ENCODE measurements at places on chromosomes 5 and 9.

DNA sequence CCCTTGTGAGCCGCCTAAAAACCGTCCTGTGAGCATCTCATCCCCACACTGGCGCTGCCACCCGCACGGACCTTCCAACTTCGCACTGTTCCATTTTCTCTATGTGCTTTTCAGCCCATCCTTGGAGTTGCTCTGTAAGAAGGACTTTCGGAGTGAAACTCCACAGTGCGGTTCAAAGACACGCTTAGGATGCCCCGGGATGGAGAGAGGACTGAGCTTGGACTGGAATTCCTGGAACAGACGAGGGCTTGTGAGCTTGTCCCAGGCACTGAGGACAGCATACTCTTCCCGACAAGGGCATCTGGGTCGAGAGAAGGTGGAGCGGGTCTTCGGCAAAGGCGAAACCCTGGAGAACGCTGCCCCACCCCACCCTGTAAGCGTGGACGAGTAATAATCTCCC is 187.8 kb downstream of the MEF2C start:
- H3K4me1 ChIP-seq, result no peaks in the 10 kb centered on the region
- DNase-seq, result peak; percentile 51
- H3K27ac ChIP-seq, result no peak overlapping the region
- H3K27me3 ChIP-seq, result no peaks in the 10 kb centered on the region
- no peaks in the 10 kb centered on the region for H3K36me3 ChIP-seq

- no peaks in the 10 kb centered on the region for H3K27me3 ChIP-seq
- no peaks in the 10 kb centered on the region for H3K4me1 ChIP-seq
- no peak overlapping the region for H3K27ac ChIP-seq
Observed at GRCh38 chr5:93433422-93433821, 147.6 kb downstream of the NR2F1-AS1 start.

GRCh38 chr5:66684663-66685062 is 88.5 kb downstream of the MAST4 start:
- no peaks in the 10 kb centered on the region for H3K4me1 ChIP-seq
- no peaks in the 10 kb centered on the region for H3K36me3 ChIP-seq
- H3K27me3 ChIP-seq, result no peaks in the 10 kb centered on the region
- H3K27ac ChIP-seq, result no peak overlapping the region
- H3K4me3 ChIP-seq, result no peak overlapping the region

DNA sequence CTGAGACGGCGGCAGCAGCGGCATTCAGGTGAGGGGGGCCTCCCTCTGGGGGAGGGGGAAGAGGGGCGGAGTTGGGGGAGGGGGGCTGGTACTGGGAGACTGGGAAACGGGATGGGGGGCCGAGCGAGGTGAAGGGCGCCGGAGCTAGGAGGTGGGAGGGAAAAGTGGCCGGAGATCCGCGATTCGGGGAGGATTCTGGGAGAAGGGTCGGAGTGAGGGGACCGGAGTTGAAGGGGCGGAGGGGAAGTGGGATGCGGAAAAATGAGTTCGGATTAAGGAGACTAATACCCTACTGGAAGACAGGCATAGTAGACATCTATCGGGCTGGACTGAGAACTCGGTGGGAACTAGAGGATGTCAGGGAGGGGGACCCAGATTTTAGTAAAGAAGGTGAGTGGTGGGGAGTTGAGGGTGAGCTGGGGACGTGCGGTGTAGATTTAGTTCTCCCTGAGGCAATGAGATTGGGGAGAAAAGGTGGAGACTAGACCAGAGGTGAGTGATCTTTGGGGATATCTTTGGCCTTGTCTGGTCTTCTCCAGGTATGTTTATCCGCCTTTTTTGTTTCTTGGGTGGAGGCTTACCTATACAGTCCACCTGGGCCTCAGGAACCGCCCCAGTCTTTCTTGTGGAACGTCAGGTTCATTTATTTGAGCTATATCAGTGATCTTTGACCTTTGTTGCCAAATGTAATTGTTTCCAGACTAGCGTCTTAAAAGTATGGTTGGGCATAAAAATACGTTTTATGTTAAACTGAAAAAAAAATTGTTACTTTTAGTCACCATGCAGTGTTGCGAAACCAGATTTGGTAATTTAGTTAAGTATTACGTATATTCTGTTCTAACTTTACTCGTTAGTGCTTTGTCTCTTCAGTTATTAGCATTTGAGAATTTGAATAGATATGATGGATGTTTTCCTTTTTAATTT is 632 bp downstream of the UBAP1 start:
- no peaks in the 10 kb centered on the region for H3K4me1 ChIP-seq
- H3K27ac ChIP-seq, result peak overlapping the region; percentile 70
- H3K4me3 ChIP-seq, result peak overlapping the region; percentile 79
- DNase-seq, result no peak
- H3K36me3 ChIP-seq, result no peaks in the 10 kb centered on the region

- DNase-seq, result no peak
- H3K4me1 ChIP-seq, result no peaks in the 10 kb centered on the region
- no peaks in the 10 kb centered on the region for H3K27me3 ChIP-seq
- no peak overlapping the region for H3K4me3 ChIP-seq
- peak overlapping the region; percentile 34 for H3K27ac ChIP-seq
Observed at GRCh38 chr5:61030163-61030482, 85.1 kb downstream of the NDUFAF2 start.

DNA sequence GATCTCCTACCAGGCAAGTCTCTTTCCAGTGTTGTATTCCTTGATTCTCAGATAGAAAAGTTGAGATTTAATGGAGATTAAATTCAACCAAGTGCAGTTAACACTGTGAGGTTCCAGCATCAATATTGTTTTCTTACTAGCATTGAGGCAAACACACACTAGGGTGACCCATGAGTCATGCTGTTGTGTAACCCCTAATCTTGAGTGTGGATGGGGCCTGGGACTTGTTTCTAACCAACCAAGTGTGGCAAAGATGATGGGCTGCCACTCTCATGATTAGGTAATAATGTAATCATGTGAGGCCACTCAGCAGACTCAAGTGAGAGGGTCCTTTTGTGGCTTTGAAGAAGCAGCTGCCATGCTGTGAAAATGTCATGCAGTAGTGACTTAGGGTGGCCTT is 394.2 kb downstream of the IRX2 start:
- H3K27me3 ChIP-seq, result no peaks in the 10 kb centered on the region
- DNase-seq, result no peak
- no peak overlapping the region for H3K27ac ChIP-seq
- no peak overlapping the region for H3K4me3 ChIP-seq
- H3K4me1 ChIP-seq, result no peaks in the 10 kb centered on the region

- DNase-seq, result peak; percentile 19
- H3K27ac ChIP-seq, result no peak overlapping the region
- no peaks in the 10 kb centered on the region for H3K36me3 ChIP-seq
- no peaks in the 10 kb centered on the region for H3K27me3 ChIP-seq
- H3K4me1 ChIP-seq, result no peaks in the 10 kb centered on the region
- no peak overlapping the region for H3K4me3 ChIP-seq
Observed at GRCh38 chr9:125995706-125996105, 248.5 kb downstream of the PBX3 start.

DNA sequence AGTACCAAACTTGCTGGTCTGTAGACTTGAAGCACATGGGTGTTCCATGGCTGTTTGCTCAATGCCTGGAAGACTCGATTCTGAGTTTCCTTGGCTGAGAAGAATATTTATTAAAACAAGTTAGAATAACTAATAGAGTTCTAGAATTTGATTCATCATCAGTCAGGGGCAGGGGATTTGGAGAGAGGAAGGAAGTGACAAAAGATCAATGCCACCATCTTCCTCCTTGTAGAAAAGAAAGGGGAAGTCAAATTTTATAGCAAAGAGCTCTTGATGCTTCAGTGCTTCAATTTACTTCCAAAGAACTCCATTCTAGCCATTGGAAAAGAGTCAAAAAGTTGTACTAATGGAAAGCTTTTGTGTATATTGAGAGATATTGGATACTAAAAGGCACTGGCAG is 236.3 kb downstream of the MCTP1 start:
- H3K36me3 ChIP-seq, result no peaks in the 10 kb centered on the region
- H3K27me3 ChIP-seq, result no peaks in the 10 kb centered on the region
- no peaks in the 10 kb centered on the region for H3K4me1 ChIP-seq
- no peak overlapping the region for H3K27ac ChIP-seq
- DNase-seq, result no peak

DNA sequence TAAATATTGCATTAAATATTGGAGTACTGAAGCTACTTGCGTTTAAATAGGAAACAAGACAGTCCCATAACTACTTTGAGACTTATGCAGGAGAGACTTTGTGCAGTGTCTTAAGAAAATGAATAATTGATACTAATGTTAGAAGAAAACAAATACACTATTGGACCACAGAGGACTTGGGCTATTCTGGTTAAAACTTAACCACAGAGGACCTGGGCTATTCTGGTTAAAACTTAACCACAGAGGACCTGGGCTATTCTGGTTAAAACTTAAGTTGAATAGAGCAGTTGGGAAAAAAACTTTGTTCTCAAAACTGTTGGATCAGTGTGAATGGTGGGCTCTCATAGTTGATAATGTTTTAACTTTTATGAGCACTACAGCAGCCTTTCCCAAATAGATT is 141.7 kb downstream of the WDR70 start:
- no peak for DNase-seq
- H3K4me3 ChIP-seq, result no peak overlapping the region
- H3K36me3 ChIP-seq, result no peaks in the 10 kb centered on the region
- H3K4me1 ChIP-seq, result no peaks in the 10 kb centered on the region
- H3K27me3 ChIP-seq, result no peaks in the 10 kb centered on the region

DNA sequence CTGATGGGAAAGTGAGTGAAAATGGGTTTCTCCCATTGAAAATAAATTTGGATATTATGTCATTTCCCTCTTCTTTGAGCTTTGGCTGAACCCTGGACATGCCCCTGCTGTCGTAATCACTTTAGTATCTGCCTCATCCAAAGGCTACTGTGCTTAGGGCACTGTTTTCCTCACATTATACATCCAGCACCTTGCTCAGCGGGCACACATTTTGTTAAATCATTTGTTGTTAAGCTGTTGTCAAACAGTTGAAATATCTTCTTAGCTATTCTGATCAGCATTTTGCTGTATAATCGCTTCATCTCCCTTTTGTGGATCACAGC is 352.7 kb upstream of the CD180 start:
- H3K4me3 ChIP-seq, result no peak overlapping the region
- no peaks in the 10 kb centered on the region for H3K36me3 ChIP-seq
- H3K27ac ChIP-seq, result no peak overlapping the region
- DNase-seq, result no peak
- H3K27me3 ChIP-seq, result no peaks in the 10 kb centered on the region
- no peaks in the 10 kb centered on the region for H3K4me1 ChIP-seq

DNA sequence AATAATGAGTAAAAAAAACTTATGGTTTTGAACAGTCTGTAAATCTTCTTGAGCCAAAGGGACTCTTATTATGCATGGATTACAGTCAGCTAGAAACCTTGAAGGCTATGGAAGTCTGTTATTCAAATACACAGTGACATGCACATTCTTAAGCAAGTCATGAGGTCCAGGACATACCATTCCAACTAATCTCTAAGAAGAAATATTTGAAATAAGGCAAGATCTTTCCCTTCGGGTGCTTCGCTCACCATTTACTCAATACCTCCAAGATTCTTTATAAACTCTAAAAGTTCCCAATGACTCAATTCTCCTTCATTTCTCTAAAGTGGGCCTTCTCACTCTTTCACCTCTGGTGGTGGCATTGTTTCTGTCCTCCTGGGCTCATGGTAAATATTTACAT is 811.0 kb downstream of the NR2F1-AS1 start:
- no peaks in the 10 kb centered on the region for H3K36me3 ChIP-seq
- DNase-seq, result no peak
- no peak overlapping the region for H3K4me3 ChIP-seq

GRCh38 chr5:150645070-150645700 is 4.7 kb downstream of the SYNPO start:
- no peaks in the 10 kb centered on the region for H3K36me3 ChIP-seq
- H3K27me3 ChIP-seq, result no peaks in the 10 kb centered on the region
- H3K4me3 ChIP-seq, result no peak overlapping the region
- H3K4me1 ChIP-seq, result peaks cover 6% of the 10 kb centered on the region

GRCh38 chr5:42908086-42908485 is 96.4 kb upstream of the SELENOP start:
- DNase-seq, result no peak
- no peaks in the 10 kb centered on the region for H3K4me1 ChIP-seq
- H3K27me3 ChIP-seq, result no peaks in the 10 kb centered on the region
- no peak overlapping the region for H3K27ac ChIP-seq

- no peaks in the 10 kb centered on the region for H3K4me1 ChIP-seq
- no peak overlapping the region for H3K27ac ChIP-seq
- H3K27me3 ChIP-seq, result no peaks in the 10 kb centered on the region
- no peaks in the 10 kb centered on the region for H3K36me3 ChIP-seq
Observed at GRCh38 chr9:96460470-96460869, 10.5 kb downstream of the HABP4 start.

DNA sequence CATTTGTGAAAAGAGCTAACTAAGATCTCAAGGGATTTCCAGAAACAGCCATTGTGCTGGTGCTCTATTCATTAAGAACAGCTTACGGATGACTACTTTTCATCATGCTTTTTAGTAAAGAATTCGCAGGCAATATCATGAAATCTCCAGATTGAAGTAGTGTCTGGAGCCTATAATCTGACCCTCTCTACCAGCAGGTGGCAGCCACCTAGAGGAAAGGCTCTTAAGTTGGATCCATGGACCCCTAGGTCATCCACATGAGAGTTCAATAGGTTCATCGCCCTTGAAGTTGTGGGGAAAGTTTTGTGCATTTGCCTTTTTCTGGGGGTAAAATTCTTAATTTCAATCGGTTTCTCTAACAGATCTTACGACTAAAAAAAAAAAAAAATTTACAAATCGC is 82.3 kb downstream of the SLC1A3 start:
- no peaks in the 10 kb centered on the region for H3K27me3 ChIP-seq
- H3K4me3 ChIP-seq, result no peak overlapping the region
- H3K36me3 ChIP-seq, result no peaks in the 10 kb centered on the region
- DNase-seq, result no peak
- no peak overlapping the region for H3K27ac ChIP-seq

Data from aorta (tissue), 5 donors.